ENCODE measurements at places on chromosomes 6 and 20. TPM values are rescaled to one million over a fixed set of nuclear protein-coding genes. Genes with fewer than 3 reads are reported as not detected.

DNA sequence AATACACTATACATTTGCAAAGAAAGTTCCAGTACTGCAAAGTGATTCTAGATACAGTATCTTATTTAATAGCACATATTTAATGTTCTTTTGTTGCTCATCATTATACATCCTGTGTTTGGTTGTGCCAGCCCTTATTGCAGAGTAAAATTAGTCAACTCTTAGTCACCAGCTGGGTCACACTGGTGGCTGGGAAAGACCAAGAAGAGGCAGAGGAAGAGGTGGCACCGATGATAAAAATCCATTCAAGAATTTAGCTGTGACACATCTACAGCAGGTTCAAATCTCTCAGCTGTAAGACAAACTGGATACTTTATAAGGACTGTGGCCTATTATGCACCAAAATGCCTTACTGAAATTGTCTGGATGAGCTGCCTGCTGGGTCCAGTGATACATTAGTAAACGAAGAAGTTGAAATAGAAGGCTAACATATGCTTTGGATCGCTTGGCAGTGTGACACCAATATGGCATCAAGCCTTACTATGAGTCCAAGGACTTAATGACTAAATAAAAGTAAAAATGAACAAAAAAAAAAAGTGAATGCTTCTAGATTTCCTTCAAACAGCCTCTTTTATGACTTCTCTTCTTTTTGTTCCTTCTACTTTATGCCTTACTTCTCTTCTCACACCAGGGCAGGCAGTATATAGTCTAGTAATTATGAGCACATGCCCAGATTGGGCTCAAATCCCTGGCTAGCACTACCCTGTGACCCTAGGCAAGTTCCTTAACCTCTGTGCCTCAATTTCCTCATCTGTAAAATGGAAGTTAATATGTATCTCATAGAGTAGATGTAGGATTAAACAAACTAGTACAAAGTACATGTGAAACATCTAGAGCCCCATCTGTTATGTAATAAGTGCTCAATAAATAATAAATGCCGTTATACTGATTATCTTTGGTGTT lies 29.4 kb upstream of the RNF8 start:
- DNase-seq = no peak

GSTA2 gene
- total RNA-seq = not detected

DNA sequence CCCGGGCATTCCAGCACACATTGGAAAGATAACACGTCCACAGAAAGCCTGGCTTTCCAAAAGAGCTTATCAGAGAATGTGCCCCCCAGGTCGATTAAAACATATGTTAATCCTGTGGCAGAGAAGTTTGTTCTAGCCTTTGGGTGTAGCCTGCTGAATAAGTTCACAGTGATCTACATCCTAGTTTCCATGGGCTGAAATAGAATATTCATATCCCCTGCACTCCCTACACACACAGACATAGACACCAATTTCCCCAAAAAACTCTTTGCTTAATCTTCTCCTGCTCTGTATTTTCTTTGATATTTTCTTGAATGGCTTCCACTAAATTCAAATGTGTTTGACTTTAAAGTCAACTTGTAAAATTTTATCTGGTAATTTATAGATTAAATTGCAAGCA lies 1.6 kb downstream of the LPA start:
- DNase-seq = no peak

- DNase-seq = no peak
Observed at GRCh38 chr6:3296078-3296477, 37.3 kb downstream of the PSMG4 start.

DNA sequence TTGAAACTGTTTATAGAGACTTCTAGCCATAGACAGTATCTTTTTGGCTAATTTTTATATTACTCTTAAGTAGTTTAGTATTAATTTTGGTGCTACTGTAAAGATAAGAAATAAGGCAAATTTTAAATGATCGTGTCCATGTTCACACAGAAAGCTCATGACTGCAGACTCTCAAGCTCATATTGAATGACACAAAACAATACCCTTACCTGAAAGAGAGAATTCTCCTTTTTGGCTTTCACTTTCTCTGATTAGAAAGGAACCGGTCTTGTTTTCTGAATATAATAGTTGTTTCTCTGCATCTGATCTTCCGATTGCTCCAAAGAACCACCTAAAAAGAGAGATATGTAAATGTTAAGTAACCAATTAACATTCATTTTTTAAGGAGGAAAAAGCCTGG lies 57.0 kb downstream of the FRK start:
- DNase-seq = no peak

- no peak for DNase-seq
Observed at GRCh38 chr20:6665161-6665560, 102.3 kb upstream of the BMP2 start.

DNA sequence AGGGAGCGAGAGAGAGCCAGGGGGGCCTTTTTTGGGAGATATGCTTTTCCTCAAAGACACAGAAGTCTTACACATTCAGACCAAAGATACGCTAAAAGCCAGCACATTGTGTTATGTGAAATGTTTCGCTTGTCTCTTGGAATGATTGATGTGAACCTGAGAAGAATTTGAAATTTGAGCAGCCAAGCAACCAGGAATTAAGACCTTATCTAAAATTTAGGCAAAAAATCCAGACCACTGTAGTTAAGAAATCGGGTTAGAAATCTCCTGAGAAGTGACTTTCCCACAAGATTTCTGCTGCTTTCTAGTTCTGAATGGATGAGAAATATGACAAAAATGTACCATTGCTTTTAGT lies 223.2 kb upstream of the GMDS start:
- DNase-seq = no peak

DNA sequence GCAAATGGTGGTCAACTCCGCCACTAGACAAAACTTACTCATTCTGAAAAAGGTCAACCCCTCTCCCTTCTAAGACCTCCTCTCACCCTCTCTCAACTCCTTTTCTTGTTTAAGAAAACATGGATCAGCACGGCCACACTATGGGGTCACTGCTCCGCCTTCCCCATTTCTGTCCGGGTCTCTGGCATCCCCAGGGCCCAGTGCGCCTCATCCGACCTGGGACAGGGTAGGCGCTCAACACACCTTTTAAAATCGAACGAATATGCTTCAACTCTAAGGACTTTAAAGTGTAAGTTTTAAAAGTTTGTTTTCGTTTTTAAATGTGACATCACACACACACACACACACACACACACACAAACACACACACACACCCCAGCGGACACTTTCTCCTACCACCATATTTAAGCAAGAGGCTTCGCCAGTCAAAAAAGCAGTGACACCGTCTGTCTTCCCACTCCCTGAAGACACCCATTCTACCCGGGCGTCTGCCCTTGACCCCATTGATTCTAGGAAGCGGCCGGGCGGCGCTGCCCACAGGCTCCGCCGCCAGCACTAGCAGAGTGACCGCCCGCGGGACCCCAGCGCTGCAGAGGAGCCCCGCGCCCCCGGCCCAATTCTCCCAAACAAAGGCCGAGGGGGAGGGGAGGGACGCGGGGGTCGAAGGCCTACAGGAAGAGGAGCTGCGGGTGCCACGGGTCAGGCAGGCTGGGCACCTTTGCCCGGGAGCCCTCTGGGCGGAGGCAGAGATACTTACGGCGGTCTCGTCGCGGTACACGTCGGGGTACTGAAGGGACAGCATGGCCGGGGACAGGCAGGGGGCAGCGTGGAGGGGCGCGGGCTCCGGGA lies 568 bp downstream of the PREP start:
- no peak for DNase-seq

- peak; percentile 87 for DNase-seq
Observed at GRCh38 chr6:158654498-158654897, 4.6 kb downstream of the SYTL3 start.

GRCh38 chr6:109925075-109925474 lies 53.0 kb upstream of the GPR6 start:
- no peak for DNase-seq

GRCh38 chr6:111752476-111752875 lies 120.8 kb downstream of the FYN start:
- no peak for DNase-seq

- no peak for DNase-seq
Observed at GRCh38 chr6:22929311-22929985, 360.1 kb downstream of the HDGFL1 start.

DNA sequence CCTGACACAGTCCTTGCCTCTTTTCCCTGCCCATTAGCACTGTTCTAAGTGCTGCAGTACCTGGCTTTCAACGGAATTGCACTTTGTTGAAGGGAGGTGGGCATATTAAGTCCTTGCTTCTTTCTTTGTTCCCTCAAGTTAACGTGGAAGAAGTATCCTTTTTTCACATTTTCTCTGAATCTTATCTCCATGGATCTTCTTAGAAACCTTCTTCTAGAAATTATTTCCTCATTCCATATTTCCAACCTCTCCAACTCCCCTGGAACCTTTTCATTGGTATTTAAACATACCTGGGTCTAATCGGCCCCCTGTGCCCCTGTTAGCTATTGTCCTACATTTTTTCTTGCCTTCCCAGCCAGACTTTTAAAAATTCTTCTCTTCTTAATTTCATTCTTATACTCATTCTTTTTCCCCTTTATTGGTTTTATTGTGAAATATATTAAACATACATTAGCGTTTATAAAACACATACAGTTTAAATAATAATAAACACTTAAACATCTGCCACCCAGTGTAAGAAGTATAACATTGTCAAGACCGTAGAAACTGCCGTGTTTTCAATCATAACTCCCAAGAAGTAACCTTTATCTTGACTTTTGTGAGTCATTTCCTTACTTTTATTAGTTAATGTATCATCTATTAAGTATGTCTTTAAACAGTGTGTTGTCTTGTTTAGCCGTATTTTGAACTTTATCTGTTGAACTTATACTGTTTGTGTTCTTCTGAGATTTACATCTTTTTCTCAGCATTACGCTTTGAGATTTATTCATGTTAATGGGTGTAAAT lies 118.2 kb downstream of the CDKAL1 start:
- no peak for DNase-seq

- DNase-seq = no peak
Observed at GRCh38 chr6:106556368-106556960, 72.8 kb downstream of the RTN4IP1 start.

GRCh38 chr6:142845143-142845571 lies 99.8 kb downstream of the HIVEP2 start:
- no peak for DNase-seq

DNA sequence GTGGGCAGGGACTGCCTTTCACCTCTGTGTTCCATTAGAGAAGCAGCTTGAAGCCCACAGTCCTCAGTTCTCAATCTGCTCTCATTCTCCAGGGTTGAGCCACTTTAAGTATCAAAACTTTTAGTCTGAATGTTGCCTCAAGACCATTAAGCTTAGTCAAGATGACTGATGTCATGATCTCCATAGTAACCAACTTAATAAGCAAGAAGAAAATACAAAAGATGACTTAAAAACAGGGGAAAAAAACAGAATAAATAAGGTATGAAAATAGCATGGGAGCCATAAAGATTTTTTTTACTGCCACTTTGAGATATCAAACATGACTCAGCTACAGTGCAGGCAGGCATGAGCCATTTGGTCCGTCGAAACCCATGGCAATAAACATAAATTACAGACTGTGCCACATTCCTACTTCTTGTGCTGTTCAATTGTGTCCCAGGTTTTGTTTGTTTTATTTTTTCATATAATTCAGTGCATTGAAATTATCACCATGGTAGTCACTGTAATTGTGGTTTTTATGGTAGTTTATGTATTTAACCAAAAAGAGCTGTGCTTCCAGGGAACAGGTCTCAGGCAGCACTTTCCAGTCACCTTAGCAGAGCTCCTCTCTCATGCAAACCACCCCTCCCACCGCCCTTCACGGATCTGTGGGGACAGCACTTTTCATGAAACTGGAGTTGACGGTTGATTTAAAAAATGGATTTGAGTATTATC lies 156.5 kb upstream of the INSM1 start:
- DNase-seq = no peak

DNA sequence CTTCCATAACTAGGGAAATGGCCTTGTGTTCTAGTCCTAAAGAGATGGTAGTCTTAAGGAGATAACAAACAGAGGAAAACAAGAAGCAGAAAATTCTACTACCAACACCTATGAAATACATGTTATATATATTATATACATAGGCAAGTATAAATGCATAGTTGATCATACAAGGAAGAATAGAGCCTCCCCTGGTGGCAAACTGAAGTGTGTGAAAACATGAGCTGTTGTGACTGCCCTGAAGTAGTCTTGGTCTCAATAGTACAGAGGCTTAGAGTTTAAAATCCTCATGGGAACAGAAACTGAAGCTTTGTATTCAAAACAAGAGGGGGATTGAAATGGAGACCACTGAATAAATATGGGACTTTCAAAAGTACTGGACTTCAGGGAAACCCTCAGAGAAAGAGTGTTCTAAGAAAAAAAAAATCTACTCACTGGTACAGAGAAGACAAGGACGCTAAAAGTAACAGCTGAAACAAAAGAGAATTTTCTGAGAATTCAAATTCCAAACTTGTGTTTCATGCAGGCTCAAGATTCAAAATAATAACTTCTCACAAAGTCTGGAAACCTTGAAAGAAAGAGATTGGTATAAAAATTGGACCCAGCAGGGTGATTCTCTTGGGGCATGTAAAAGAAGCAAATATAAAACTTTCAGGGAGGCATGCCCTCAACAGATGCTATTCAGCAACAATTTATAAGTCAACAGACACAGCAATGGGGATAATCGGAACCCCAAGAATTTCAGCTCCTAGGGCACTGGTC lies 59.7 kb upstream of the SAMD3 start:
- DNase-seq = no peak

WFDC12 gene
- total RNA-seq = not detected

SIGLEC1 gene
- 3.2 TPM for total RNA-seq

EBF4 gene
- 8.5 TPM for total RNA-seq

HMGCLL1 gene
- 0.94 TPM for total RNA-seq

- DNase-seq = peak; percentile 68
Observed at GRCh38 chr20:22805219-22805618, 220.8 kb upstream of the FOXA2 start.

- DNase-seq = no peak
Observed at GRCh38 chr6:161265975-161266374, 7.9 kb downstream of the AGPAT4 start.

SLC4A11 gene
- total RNA-seq = not detected

- DNase-seq = no peak
Observed at GRCh38 chr6:25329161-25329817, 50.1 kb downstream of the CARMIL1 start.

HLA-E gene
- total RNA-seq = 400 TPM

TFAP2B gene
- total RNA-seq = not detected

PAX1 gene
- not detected for total RNA-seq

DNA sequence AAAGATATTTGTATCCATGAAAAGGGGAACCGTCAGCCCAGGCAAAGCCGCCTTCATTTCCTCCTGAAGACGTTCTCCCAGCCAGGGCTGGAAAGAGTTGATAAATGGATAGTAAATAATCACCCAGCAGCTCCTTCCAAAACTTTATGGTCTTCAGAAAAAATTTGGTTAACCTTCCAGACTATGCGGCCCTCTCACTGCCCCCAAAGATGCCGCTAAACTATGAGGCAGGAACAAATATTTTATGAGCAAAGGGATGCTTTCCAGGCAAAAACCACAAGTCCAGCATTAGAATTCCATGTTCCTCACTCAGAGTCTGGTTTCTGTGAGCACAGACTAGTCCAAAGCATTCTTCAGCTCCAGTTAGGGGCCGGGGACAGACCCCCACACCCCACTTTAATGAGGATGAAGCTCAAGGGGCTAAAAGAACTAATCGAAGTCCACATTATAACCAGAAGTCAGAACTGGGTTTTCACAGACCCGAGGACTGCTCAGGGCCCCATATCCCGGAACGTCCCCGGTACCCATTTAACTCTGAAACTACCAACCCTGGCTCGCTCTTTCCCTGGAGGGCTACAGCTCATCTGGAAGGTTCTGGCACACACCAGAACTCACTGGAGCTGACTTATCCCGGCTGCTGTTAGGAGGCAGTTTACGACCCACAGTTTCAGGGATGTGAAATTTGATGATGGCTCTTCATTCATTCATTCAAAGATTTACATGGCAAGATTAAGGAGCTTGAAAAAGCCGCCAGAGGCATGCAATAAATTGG lies 29.4 kb downstream of the BMP7 start:
- DNase-seq = no peak

Measured in right atrium auricular region (tissue), 2 donors.